ENCODE measurements at places on chromosomes 12 and 14. TPM values are rescaled to one million over a fixed set of nuclear protein-coding genes. Genes with fewer than 3 reads are reported as not detected.
A peak's percentile ranks its signal among the peaks of the same experiment; 100 is the strongest.

GRCh38 chr12:67802731-67803130, 154.2 kb downstream of the DYRK2 start:
- no peak for DNase-seq

PPFIBP1 gene
- total RNA-seq, result 99.7 TPM

SCAF11 gene
- 68.0 TPM for total RNA-seq

- DNase-seq, result no peak
These were observed 26.0 kb upstream of the CD27 start for GRCh38 chr12:6418796-6419195.

- no peak for DNase-seq
These were observed 822 bp upstream of the RDH5 start for GRCh38 chr12:55719371-55719770.

GRCh38 chr12:63915105-63915800, 70.8 kb downstream of the SRGAP1 start:
- peak; percentile 87 for DNase-seq

DNA sequence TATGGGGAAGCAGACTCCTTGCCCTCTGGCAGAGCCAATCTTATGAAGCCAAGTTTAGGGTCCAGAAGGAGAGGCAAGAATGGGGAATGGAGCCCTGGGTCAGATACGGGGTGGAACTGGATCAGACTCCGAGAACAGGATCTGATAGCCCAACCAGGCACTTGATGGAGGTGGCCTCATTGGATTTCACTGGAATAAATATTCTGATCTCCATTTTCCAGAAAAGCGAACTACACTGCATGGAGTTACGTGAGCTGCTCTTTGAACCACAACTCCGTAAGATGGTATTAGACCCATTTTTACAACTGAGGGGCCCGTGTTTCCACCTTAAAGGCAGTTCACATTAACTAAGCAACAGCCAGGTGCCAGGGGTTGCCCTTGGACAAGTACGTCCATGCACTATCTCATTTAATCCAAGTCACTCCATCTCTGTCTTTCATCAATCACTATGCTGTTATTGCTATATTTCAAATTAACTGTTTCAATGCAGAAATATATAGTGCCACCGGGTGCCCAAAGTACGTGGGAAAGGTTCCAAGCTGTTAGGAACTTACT, 155.2 kb downstream of the BCL11B start:
- no peak for DNase-seq

DNA sequence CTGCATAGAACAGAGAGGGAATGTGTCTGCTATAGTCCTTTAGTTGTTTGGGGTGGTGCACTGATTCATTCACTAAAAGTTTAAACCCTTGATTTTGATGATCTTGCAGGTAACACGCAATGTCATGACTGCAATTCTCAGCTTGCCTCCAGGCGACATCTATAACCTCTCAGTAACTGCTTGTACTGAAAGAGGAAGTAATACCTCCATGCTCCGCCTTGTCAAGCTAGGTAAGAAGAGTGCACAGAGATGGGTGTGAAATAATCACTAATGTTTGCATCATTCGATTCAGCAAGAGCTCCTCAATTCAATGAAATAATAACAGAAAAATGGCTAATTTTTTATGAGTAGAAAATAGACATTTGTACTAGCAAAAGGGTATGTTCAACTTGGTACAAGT, 203.7 kb downstream of the PTPRO start:
- no peak for DNase-seq

DNA sequence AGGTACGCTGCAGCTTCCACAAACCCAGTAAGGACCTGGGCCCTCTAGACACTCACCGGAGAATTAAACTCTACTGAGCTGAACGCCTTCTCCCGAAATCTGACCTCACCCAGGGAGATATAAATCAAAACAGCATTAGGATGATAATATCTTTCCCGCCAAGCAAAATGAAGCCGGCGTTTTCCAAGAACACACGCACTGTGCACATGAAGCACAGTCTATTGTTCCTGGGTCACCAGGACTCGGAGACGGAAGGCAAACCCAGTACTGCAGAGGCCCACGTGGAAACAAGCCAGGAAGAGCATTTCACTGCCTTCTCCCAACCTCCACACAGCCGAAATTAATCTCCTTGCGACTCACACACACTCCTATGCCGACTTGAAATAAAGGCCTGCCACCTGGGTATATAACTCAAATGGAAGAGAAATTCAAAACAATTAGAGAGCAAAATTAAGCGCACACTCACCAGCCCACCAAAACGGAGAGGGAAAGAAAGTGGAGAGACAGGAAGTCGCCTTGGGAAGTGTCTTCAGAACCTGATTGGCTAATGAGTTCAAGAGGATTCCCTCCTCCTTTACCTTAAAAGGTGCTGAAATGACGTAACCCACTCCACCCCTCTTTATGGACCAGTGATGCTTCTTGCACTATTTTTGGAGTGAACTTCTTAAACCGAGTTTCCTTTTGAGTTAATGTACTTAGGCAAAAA, at the start of gene CCNB1IP1:
Gene CCNB1IP1 (minus strand): TSS at position 492 of the 706 bp plus-strand sequence. CDS start 16,756 bp downstream, outside the sequence.
- DNase-seq, result peak; percentile 86

Measured in GM23248 (cell line).